ENCODE measurements at places on chromosomes 13 and 19.

DNA sequence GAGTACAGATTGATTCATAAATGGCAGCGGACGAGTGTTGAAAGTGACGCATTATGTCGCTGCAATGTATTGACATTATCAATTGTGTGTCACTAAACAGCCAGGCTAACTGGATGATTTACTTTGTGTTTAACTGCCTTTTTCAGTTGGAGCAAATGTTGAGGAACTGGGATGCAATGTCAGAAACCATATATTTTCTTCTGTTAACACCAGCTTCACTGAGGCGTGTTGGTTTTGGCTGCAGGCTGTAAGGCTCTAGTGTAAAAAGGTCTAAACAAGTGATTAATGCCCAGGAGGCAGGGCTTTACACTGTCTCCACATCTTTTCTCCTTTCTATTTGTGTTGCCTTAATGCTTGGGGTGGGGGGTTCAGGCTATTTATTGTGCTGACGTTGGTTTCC lies 80.1 kb downstream of the GGACT start:
- no peak for DNase-seq

DNA sequence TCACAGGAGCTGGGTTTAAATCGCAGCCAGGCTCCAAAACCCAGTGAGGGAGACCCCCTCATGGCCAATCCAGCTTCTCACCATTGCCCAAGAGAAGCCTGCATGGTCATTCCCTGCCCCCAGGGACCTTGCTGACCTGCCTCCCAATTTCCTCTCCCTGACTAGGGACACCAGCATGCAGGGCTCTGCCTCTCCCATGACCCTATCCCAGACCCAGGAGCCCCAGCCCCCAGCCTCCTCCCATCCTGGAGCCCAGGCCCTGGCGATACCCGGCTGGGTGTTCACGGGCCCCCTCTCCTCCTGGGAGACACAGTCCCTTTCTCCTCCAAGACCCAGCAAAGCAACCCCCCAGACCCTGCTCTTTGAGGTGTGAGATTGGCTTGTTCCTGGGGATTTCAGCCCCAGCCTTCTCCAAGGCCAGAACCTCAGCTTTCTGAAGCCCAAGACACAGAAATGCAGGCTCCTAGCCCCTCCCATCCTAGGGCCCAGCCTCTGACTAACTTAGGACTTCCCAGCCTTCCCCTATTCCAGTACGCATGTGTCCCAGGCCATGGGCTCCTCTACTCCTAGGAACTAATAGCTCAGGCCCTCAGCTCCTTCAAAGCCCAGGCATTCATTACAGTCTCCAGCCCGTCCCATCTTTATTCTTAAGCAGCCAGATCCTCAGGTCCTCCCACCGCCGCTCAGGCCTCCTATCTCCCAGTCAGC lies 1.1 kb downstream of the GYS1 start:
- peak; percentile 89 for DNase-seq

DNA sequence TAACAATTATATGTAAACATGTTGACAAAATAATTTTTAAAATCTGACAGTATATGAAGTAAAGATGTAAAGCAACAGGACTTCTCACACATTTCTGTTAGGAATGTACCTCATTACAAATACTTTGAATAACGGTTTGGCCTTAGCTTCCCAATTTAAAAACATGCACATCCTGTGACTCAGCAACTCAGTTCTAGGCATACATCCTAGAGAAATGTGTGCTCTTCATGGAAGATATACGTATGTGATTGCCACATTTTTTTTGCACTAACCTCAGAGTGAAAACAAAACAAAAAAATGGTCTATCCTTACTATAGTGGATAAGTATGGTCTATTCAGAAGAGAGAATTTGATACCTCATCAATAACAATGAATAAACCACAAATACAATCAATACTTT lies 314.6 kb downstream of the LIG4 start:
- no peak for DNase-seq

- DNase-seq = no peak
These were observed 125.7 kb downstream of the PTPRS start for GRCh38 chr19:5214902-5215301.

DNA sequence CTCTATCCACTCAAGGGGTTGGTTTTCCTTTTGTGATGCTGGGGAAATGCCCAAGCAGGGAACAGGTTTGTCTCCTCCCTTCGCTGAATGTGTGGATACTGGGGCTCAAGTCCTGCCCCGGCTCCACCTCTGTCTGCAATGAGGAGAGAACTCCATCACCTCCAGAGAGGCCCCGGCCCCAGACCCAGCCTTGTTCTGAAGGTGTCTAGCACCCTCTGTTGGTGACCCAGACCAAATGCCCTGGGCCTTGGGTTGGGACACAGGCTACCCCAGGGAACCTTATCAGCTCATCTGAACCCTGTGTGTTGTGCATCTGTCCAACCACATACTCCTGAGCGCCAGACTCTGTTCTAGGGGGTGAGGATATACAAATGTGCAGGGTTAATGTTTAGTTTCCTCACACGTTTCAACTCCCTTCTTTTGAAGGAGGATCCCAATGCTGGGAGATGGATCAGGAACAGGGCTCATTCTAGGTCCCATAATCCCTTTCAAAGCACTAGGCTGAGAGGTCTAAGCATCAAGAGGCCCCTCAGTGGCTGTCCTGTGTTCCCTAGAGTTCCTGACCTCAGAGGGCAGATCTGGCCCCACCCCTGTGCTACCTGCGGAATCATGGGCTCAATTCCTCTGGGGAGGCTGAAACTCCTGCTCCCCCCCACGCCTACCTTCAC lies 112.5 kb upstream of the SLC7A1 start:
- peak; percentile 70 for DNase-seq

- DNase-seq = no peak
These were observed 259.6 kb downstream of the TSHZ3 start for GRCh38 chr19:31089681-31090080.

DNA sequence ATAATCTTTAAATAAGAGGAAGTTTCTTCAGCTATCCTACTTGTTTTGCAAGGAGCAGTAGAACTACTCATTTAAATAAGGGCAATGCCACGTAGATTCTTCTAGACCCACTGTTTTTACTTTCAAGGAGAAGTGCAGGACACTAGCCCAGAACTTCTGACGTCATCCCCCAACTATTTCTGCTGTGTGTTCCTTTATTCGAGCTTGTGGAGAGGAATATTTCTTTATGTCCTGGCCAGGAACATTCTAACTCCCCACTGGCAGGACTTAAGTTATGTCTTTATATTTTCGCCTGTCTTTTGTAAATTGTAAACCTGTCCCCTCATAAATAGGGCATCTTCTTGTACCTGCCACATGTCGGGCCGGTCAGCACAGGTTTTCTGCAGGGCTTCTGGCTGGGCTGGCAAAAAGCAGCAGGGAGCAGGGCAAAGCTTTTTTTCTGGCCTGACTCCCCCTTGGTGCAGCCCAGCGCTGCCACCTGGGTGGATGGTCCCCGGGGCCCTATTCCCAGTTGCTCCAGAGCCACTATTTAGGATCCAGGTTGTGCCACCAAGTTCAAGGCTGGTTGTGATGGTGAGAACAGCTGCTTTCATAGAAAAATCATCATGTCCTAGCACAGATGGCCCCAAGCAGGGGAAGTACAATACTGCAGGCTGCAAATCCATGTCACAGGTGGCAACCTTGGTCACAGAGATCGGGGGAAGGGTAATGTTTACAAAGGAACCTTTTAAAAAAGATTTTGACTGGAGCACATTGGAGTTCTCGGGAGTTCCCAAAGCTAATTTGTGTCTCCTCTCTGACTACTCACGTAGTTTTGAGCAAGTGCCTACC lies 1.8 kb downstream of the MBNL2 start:
- peak; percentile 52 for DNase-seq

Data from AG08396 (cell line).